ENCODE measurements at places on chromosomes 6 and 20.

GRCh38 chr6:129451187-129451586 lies 258.8 kb downstream of the ARHGAP18 start:
- no peak overlapping the region for H3K4me3 ChIP-seq
- DNase-seq: no peak
- H3K4me1 ChIP-seq: no peaks in the 10 kb centered on the region
- no peaks in the 10 kb centered on the region for H3K36me3 ChIP-seq
- H3K27ac ChIP-seq: no peak overlapping the region
- no peaks in the 10 kb centered on the region for H3K27me3 ChIP-seq

DNA sequence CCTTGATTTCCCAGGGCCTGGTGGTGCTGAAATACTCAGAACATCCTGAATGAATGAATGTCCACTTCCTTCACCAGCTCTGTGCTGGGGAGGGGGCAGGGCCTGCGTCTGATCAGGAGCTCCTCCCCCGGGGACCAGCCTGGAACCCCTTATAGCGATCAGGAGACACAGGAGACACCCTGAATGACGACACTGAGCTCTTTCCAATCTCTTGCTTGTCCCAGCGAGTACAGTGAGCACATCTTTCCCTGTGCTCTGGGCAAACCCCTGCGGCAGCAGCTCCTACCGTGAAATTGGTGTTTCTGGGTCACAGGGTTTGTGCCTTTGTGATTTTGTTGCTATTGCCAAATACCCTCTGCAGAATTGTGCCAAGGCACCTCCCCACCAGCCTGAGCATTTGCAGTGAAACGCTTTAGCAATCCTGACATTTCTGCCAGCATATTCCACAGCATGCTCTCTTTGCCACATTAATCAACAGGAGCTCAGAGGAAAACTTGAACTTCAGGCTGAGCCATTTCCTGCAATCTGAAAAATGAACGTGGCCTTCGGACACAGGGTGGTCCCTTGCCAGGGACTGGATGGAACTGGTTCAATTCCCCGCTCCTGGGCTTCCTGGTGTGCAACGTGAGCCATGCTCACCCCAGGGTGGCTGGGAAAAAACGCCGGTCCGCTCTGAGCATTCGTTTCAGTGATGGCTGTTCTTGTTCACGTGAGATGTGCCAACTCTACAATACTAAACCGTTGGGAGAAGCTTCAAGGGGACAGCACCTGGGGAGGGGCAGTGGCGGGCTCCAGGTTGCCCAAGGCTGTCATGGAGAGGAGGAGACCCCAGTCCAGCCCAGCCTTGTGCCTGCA lies 23.1 kb upstream of the MRGBP start:
- peaks cover 4% of the 10 kb centered on the region for H3K4me1 ChIP-seq
- H3K36me3 ChIP-seq: no peaks in the 10 kb centered on the region
- no peak for DNase-seq
- no peaks in the 10 kb centered on the region for H3K27me3 ChIP-seq
- no peak overlapping the region for H3K27ac ChIP-seq
- no peak overlapping the region for H3K4me3 ChIP-seq

DNA sequence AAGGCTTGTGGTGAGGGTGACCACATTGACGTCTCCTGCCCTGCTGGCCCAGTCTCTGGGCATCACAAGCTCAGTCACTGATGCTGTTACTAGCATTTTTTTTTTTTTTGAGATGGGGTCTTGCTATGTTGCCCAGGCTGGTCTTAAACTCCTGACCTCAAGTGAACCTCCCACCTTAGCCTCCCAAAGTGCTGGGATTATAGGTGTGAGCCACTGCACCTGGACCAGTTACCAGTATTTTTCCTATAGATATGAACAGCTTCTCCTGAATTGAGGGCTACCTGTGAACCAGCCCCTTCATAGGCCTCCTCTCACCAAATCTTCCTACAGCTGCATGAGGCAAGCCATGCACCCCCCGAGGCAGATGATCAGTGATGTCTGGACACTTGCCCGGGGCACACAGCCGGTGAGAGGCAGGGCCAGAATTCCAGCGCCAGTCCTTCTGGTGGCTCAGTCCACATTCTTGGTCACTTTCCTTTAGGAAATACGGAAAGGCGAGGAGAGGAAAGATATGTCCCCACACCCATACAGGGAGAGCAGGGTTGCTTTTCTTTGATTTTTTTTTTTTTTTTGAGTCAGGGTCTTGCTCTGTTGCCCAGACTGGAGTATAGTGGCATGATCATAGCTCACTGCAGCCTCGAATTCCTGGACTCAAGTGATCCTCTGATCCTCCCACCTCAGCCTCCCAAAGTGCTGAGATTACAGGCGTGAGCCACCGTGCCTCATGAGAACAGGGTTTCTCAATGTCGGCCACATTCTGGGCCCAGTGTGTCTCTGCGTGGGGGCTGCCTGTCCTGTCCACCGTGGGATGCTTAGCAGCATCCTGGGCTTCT lies 50.7 kb downstream of the UBE2V1 start:
- no peaks in the 10 kb centered on the region for H3K36me3 ChIP-seq
- DNase-seq: no peak
- H3K27me3 ChIP-seq: no peaks in the 10 kb centered on the region
- no peak overlapping the region for H3K27ac ChIP-seq

DNA sequence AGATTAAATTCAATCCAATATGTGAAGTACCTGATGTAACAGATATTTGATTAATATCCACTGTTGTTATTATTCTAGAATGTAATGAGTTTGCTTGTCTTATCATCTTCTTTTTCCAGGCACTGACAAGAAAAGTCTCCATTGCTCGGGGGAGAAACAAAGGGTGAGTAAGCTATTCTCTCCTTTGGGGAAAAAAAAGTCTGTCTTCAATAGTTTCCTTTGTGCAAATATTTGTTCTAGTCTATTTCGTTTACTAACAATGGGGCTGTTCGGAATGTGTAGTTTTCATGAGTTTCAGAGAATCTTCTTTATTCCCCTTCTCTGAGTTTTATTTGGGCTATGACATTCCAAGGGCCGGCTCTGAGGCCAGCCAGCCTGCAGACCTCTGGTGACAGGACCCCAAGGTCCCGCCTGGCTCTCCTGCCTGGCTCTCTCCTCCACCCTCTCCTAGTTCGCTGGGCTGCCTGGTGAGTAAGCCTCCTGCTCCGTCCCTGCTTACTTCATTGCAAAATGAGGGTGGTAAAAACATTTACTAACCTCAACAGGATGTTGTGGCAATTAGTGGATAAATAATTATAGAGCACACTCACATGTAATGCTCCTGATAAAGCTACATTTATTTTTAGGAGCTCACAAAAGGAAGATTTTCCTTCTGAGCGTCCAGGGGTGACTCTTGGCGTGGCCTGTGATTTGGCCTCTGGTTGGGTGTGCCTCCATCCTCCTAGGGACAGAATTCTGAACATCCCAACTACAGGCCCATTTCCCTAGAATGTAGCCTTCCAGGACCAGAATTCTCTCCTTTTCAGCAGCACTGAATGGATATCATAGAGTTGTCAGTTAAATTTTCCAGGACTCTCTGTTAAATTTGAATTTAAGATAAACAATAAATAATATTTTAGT lies 43.1 kb upstream of the SNX9 start:
- H3K4me3 ChIP-seq: no peak overlapping the region
- H3K4me1 ChIP-seq: no peaks in the 10 kb centered on the region
- H3K36me3 ChIP-seq: no peaks in the 10 kb centered on the region
- no peak for DNase-seq
- H3K27ac ChIP-seq: no peak overlapping the region
